ENCODE measurements at places on chromosomes 2 and 18. TPM values are rescaled to one million over a fixed set of nuclear protein-coding genes. Genes with fewer than 3 reads are reported as not detected.
A peak's percentile ranks its signal among the peaks of the same experiment; 100 is the strongest.

APCDD1 gene
- not detected for total RNA-seq

TXNDC9 gene
- 27.9 TPM for total RNA-seq

RBFA gene
- total RNA-seq, result 39.1 TPM

DSG4 gene
- not detected for total RNA-seq

SETBP1 gene
- 6.3 TPM for total RNA-seq

SLC19A3 gene
- not detected for total RNA-seq

SMCHD1 gene
- total RNA-seq, result 121 TPM

PLEKHH2 gene
- 2.2 TPM for total RNA-seq

GALR1 gene
- total RNA-seq, result not detected

NEU4 gene
- total RNA-seq, result 0.76 TPM

DNA sequence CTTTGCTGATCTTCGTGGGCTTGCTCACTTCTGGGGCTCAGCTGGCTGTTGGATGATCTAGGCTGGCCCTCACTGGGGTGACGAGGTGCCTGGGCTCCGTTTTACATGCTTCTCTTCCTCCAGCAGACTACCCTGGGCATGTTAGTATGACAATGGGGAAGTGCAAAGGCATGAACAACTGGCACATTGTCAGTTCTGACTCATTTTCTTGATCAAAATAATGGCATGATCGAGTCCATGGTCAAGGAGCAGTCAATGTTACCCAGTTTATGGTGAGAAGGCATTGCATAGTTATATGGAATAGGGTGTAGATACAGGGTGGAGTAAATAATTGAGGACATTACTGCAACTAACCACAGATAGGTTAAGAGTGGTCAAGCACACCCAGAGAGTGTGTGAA, 10.0 kb upstream of the UPP2 start:
- no peaks in the 10 kb centered on the region for H3K36me3 ChIP-seq
- no peak overlapping the region for H3K4me3 ChIP-seq

GRCh38 chr18:73793386-73793785, 354.2 kb downstream of the FBXO15 start:
- H3K36me3 ChIP-seq, result no peaks in the 10 kb centered on the region
- no peak overlapping the region for H3K4me3 ChIP-seq
- no peak for DNase-seq
- H3K27ac ChIP-seq, result no peak overlapping the region

- no peak overlapping the region for H3K4me3 ChIP-seq
- no peak for DNase-seq
- no peaks in the 10 kb centered on the region for H3K4me1 ChIP-seq
- no peak overlapping the region for H3K27ac ChIP-seq
- no peaks in the 10 kb centered on the region for H3K36me3 ChIP-seq
Observed at GRCh38 chr18:41396861-41397260, 558.2 kb upstream of the PIK3C3 start.

DNA sequence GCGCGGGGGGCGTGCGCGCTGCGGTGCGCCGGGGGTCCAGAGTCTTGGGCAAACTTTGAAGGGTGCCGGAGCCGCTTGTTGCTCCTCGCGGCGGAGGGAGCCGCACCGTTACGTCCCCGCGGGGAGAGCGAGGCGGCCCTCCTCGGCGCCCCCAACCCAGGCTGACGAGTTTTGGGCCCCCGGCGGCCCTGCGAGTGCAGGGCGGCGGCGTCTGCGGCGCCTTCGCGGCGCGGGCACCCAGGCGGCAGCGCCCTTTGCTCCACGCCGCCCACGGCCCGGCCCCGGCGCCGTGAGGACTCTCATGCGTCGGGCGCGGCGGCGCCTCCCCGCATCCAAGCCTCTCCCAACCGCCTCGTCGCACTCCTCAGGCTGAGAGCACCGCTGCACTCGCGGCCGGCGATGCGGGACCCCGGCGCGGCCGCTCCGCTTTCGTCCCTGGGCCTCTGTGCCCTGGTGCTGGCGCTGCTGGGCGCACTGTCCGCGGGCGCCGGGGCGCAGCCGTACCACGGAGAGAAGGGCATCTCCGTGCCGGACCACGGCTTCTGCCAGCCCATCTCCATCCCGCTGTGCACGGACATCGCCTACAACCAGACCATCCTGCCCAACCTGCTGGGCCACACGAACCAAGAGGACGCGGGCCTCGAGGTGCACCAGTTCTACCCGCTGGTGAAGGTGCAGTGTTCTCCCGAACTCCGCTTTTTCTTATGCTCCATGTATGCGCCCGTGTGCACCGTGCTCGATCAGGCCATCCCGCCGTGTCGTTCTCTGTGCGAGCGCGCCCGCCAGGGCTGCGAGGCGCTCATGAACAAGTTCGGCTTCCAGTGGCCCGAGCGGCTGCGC, 814 bp downstream of the FZD7 start:
- peak; percentile 59 for DNase-seq
- H3K4me3 ChIP-seq, result peak overlapping the region; percentile 72
- peaks cover 28% of the 10 kb centered on the region for H3K27me3 ChIP-seq
- H3K4me1 ChIP-seq, result peaks cover 15% of the 10 kb centered on the region

- DNase-seq, result no peak
- H3K4me3 ChIP-seq, result no peak overlapping the region
- peaks cover 18% of the 10 kb centered on the region for H3K4me1 ChIP-seq
- no peaks in the 10 kb centered on the region for H3K27me3 ChIP-seq
- no peaks in the 10 kb centered on the region for H3K36me3 ChIP-seq
Observed at GRCh38 chr2:203022751-203023150, 8.1 kb downstream of the NBEAL1 start.

DNA sequence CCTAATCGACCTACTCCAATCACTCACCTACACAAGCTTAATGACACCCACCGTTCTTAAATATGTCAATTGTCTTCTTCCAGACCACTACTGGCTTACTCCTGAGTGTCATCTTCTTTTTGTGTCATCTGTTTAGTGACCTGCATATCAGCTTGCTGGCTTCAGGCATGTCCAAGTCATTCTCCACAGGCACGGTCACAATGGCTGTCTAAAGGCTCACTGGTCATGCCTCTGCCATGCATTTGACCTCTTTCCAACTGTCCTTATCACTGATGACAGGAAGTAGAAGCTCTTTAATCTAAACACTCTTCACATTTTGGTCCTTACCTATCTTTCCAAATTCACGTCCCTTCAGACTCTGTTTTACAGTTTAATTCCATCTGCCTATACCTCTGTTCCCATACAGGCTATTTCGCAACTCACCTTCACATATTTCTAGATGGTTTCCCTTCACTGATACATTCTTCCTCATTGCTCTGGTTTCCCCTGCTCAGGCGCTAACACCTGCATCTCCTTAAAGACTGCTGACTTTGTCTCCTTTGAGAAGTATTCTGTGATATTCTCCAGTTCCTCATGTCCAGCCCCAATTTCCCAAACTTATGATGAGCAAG, 217.5 kb downstream of the TRIB2 start:
- no peak overlapping the region for H3K27ac ChIP-seq
- H3K4me1 ChIP-seq, result peaks cover under 1% of the 10 kb centered on the region
- H3K36me3 ChIP-seq, result no peaks in the 10 kb centered on the region
- peaks cover 11% of the 10 kb centered on the region for H3K27me3 ChIP-seq
- H3K4me3 ChIP-seq, result no peak overlapping the region

DNA sequence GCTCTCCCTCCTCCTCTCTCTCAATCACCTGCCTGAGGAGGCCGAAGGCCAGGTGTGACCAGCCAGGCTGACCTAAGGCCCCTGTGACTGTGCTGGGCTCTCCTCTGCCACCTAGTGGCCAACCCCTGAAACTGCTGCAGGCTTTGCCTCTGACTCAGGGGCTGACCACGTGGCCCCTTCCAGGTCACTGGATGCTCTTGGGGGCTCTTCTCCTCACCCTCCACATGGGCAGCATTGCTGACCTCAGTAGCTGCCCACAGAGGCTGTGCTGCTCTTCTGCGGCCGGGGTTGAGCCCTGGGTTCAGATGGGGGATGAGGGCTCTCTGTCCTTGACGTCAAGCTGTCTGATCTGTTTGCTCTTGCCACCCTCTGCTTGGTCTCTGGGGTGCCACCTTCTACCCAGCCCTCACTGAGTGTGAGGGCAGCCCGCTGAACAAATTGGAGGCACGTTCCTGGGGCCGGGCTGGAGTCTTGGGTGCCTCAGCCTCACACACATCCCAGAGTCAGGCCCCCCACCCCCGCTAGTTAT, 122.7 kb downstream of the TWIST2 start:
- peaks cover 2% of the 10 kb centered on the region for H3K36me3 ChIP-seq
- peak; percentile 69 for DNase-seq
- H3K27ac ChIP-seq, result no peak overlapping the region
- no peak overlapping the region for H3K4me3 ChIP-seq
- H3K4me1 ChIP-seq, result no peaks in the 10 kb centered on the region

- no peak overlapping the region for H3K4me3 ChIP-seq
- no peak overlapping the region for H3K27ac ChIP-seq
- no peak for DNase-seq
- peaks cover 5% of the 10 kb centered on the region for H3K27me3 ChIP-seq
Observed at GRCh38 chr2:29110916-29111535, 4.2 kb upstream of the CLIP4 start.

- H3K27ac ChIP-seq, result no peak overlapping the region
- H3K36me3 ChIP-seq, result peaks cover 2% of the 10 kb centered on the region
- H3K4me1 ChIP-seq, result peaks cover 27% of the 10 kb centered on the region
- no peak for DNase-seq
Observed at GRCh38 chr2:65035351-65035943, 20.8 kb upstream of the CEP68 start.

DNA sequence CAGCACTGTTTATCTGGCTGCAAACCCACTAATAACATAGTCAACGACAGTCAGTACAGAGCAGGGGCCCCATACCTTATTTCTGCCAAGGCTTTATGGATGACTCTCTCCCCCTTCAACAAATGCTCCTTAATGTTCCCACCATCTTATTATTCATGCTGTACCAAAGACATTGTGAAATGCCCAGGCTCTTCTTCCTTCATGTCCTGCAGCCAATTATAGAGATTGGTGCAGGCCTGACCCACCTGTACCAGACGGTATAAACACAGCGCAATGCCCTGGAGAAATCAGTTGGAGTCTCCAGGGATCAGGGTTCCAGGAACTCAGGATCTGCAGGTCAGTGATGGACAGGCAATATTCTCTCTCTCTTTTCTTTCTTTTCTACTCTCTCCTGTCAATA, at the start of gene IL1F10:
Gene IL1F10 (plus strand): TSS at position 290 of the 400 bp plus-strand sequence. CDS start 4,769 bp downstream, outside the sequence.
- H3K36me3 ChIP-seq, result no peaks in the 10 kb centered on the region
- no peak for DNase-seq
- H3K4me1 ChIP-seq, result no peaks in the 10 kb centered on the region
- H3K27me3 ChIP-seq, result peaks cover 3% of the 10 kb centered on the region

GRCh38 chr2:175732531-175732930, 269.5 kb downstream of the LNPK start:
- H3K27me3 ChIP-seq, result peaks cover 4% of the 10 kb centered on the region
- no peak for DNase-seq
- no peaks in the 10 kb centered on the region for H3K4me1 ChIP-seq
- no peak overlapping the region for H3K27ac ChIP-seq
- H3K36me3 ChIP-seq, result no peaks in the 10 kb centered on the region

GRCh38 chr2:97967216-97967592, 28.5 kb downstream of the TMEM131 start:
- no peaks in the 10 kb centered on the region for H3K27me3 ChIP-seq
- no peak overlapping the region for H3K27ac ChIP-seq
- H3K36me3 ChIP-seq, result peaks cover 6% of the 10 kb centered on the region
- H3K4me1 ChIP-seq, result peaks cover 80% of the 10 kb centered on the region
- DNase-seq, result no peak
- H3K4me3 ChIP-seq, result no peak overlapping the region

- peaks cover 9% of the 10 kb centered on the region for H3K36me3 ChIP-seq
- H3K27me3 ChIP-seq, result no peaks in the 10 kb centered on the region
- no peak overlapping the region for H3K27ac ChIP-seq
Observed at GRCh38 chr2:43269074-43269572, 42.7 kb upstream of the ZFP36L2 start.

GRCh38 chr2:139214801-139215200, 434.6 kb upstream of the NXPH2 start:
- no peak overlapping the region for H3K27ac ChIP-seq
- no peaks in the 10 kb centered on the region for H3K36me3 ChIP-seq

DNA sequence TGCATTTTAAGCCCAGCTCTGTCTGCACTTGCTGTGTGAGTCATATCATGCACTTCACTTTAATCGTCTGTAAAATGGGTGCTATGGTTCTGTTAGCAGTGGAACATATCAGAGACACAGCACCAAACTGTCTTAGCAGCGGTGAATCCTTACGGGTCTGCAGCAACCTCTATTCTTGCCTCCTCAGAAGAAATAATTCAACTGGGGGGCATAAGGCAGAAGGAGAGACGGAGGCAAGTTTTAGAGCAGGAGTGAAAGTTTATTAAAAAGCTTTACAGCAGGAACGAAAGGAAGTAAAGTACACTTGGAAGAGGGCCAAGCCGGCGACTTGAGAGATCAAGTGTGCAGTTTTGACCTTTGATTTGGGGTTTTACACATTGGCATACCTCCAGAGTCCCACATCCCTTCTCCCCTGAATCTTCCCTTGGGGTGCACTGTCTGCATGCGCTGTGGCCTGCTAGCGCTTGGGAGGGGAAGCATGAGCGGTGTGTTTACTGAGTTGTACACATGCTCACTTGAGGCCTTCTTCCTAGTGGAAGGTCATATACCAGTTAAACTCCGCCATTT, 109.8 kb downstream of the DDX1 start:
- no peak overlapping the region for H3K27ac ChIP-seq
- H3K36me3 ChIP-seq, result no peaks in the 10 kb centered on the region
- no peak for DNase-seq
- no peaks in the 10 kb centered on the region for H3K4me1 ChIP-seq
- peaks cover 3% of the 10 kb centered on the region for H3K27me3 ChIP-seq
- no peak overlapping the region for H3K4me3 ChIP-seq

GRCh38 chr18:39318008-39318407, 1752.4 kb upstream of the CELF4 start:
- no peak for DNase-seq
- H3K36me3 ChIP-seq, result no peaks in the 10 kb centered on the region
- H3K27ac ChIP-seq, result no peak overlapping the region
- no peaks in the 10 kb centered on the region for H3K4me1 ChIP-seq

- H3K36me3 ChIP-seq, result no peaks in the 10 kb centered on the region
- H3K4me1 ChIP-seq, result no peaks in the 10 kb centered on the region
- H3K4me3 ChIP-seq, result no peak overlapping the region
- no peaks in the 10 kb centered on the region for H3K27me3 ChIP-seq
- no peak overlapping the region for H3K27ac ChIP-seq
Observed at GRCh38 chr18:68783506-68783905, 14.4 kb upstream of the CCDC102B start.

- no peaks in the 10 kb centered on the region for H3K4me1 ChIP-seq
- H3K27ac ChIP-seq, result no peak overlapping the region
- DNase-seq, result no peak
- peaks cover 43% of the 10 kb centered on the region for H3K36me3 ChIP-seq
Observed at GRCh38 chr2:233470011-233470687, 96.4 kb downstream of the USP40 start.

GRCh38 chr18:32877371-32877770, 104.5 kb upstream of the KLHL14 start:
- H3K27ac ChIP-seq, result no peak overlapping the region
- H3K4me3 ChIP-seq, result no peak overlapping the region
- no peaks in the 10 kb centered on the region for H3K36me3 ChIP-seq
- no peaks in the 10 kb centered on the region for H3K27me3 ChIP-seq

GRCh38 chr18:48662011-48662661, 123.3 kb downstream of the CTIF start:
- H3K36me3 ChIP-seq, result no peaks in the 10 kb centered on the region
- H3K4me3 ChIP-seq, result no peak overlapping the region
- H3K4me1 ChIP-seq, result no peaks in the 10 kb centered on the region
- no peak for DNase-seq
